Fibroblast of skin of scalp (primary cell): ENCODE measurements at places on chromosomes 1 and 21.

DNA sequence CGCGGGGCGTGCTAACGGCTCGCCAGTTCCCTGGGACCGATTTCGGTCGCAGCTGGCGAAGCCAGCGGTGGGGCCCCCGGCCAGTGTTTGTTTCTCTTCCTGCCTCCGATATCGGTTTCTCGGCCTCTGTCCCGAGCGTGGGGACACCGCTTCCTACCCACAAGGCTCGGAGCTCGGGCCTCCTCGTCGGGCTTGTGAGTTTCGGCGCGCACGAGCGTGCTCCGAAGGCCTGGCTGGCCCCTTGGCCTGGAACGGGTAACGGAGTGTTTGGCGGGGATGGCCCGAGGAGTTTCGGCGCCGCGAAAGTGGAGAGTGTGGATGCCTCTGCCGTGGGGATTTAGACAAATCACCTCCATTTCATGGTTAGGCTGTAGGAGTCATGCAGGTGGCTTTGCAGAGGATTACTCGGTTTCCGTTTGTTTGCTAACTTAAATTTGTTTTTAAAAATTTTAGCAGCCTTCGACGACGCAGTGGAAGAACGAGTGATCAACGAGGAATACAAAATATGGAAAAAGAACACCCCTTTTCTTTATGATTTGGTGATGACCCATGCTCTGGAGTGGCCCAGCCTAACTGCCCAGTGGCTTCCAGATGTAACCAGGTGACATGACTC lies 559 bp downstream of the RBBP4 start:
- DNase-seq = no peak

DNA sequence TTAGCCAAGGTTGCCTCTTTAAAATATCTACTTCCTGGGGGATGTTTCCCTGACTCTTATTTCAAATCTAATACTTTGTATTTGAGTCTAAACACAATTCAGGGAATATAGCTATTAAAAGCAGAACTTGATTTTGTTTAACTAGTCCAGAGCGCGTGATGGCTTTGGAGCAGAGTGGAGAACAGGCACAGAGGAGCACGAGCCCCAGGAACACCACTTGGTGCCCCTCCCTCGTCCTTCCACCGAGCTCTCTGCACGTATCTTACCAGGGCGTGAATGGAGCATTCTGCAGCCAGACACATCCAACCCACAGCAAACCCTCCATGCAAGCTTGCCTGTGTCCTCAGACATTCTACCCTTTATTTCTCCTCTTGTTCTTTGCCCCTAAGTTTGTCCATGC lies 14.1 kb downstream of the KIF26B start:
- DNase-seq = no peak

DNA sequence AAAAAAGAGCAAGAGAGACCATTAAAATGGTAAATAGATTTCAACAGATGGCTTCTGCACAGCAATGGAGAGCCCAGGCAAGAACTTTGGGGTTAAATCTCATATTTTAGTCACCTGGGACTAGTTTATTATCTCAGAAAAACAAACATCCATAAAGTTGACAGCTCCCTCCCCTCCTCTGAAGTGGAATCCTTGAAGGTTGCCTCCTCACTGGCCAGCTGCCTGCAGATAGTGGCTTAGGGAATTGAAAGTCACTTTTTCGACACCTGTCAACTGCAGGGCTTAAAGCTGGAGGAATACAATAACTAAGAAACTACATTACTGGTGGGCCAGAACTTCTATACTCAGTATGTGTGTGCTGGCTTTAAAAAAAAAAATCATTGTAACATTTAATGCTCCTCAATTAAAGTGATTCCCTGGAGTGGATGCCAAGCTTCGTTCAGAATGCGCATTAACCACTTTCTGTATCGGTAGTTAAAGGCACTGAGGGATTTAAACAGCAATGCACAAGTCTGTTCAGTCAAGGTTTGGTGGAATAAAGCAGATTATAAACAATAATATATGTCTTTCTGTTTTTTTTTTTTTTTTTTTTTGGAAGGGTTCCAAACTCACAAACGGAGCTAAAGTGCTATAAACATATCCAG lies 52.5 kb downstream of the LHX4 start:
- no peak for DNase-seq

DNA sequence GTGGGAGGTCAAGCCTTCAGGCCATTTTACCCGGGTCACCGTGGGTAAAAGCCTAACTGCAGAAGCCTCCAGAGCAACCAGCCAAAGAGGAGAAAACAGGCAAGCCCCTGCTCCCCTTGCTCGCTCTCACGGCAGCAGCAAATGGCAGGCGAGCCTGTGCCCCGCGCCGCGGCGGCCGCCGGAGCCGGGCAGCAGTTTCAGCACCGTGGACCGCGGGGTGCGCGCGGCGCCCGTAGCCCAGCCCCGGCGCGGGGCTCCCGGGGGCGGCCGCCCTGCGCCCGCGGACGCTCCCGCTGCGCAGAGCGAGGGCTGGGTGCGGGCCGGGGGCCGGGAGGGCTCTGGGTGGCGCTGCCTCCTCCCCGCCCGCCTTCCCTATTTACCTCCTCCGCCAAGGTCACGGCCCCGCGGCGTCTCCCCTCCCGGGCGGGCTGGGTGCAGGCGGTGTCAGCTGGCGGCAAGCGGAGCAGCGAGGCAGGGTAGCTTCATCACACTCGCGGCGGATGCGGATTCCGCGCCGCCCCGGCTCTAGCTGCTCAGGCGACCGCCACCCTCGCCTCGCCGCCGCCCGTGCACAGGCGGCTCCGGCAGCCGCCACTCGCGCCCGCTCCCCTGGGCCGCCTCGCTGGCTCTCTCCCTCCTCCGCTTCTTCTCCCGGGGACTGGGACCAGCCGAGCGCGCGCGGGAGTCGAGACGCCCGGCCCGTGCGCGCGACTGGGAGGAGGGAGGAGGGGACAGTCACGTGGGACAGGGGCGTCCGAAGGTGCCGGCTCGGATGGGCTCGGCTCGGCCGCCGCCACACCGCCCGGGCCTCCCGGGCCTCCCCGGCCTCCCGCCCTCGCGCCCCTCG lies at the start of gene RGS7:
RGS7 (minus strand) TSS at position 687 of the 847 bp plus-strand sequence.
- peak; percentile 66 for DNase-seq

GRCh38 chr1:94063379-94063778 lies 57.6 kb downstream of the ABCA4 start:
- peak; percentile 73 for DNase-seq

DNA sequence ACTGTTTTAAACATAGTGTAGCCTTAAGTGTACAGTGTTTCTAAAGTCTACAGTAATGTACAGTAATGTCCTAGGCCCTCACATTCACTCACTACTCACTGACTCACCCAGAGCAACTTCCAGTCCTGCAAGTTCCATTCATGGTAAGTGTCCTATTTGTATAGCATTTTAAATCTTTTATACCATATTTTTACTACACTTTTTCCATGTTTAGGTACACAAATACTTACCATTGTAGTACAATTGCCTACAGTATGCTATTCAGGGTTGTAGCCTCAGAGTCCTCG lies 3.6 kb upstream of the S100A10 start:
- DNase-seq = no peak

- peak; percentile 72 for DNase-seq
Observed at GRCh38 chr21:45478115-45478801, 64.0 kb downstream of the SLC19A1 start.
